Activated gamma-delta T cell treated with Interleukin-2 at 50 U/mL for 16 hours (primary cell): ENCODE measurements at places on chromosomes 5 and 9.

DNA sequence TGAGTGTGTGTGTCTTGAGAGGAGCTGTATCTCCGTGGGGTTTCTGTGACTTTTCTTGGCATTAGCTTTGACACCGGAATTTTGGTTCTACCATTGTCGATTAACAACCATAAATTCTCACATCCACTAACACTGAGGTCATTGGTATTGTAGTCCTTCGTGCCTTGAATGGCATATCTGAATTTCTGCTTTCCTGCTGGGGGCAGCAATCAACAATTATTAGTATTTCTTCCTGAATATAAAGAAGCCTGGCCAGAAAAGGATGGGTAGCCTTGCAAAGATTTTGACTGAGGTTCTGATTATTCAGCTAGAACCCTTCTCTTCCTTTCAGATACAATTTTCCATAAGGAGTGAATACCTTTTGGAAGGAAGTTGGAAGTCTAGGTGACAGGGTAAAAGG, 33.5 kb upstream of the SHOC1 start:
- no peak for DNase-seq

DNA sequence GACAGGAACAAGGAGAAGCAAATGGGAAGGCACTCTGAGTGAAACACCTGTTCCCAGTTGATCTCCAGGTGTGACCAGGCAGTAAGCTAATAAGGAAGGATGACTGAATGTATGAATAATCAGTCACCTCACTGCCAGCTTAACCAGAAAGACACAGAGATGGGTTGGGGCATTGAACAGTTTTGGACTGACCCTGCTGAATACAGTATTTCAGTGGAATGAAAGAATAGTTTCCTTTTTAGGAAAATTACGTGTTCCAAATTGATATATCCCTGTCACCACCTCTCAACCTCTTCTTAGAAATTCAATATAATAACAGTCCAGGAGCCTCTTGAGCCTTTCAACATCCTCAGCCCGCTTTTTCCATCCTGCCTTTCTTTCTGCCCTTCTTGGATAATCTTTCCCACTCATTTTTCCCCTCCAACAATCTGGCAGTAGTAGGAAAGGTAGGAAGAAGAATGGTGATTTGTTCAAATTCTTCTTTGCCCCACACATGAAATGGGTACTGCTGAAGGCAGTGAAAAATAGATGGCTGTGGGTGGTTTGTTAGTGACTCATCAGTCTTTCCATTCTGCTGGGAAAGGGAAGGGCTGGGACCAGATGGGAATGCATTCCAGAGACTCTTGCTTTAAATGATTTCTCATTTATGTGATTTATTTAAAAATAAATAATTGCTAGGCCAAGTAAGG, 117.9 kb downstream of the ZSWIM6 start:
- no peak for DNase-seq

- DNase-seq: no peak
These were observed 182.5 kb downstream of the EDIL3 start for GRCh38 chr5:84202136-84202535.

GRCh38 chr9:75488719-75489110, 400.4 kb downstream of the OSTF1 start:
- DNase-seq: no peak

- DNase-seq: peak; percentile 34
These were observed 782 bp downstream of the BICD2 start for GRCh38 chr9:92763721-92764380.

DNA sequence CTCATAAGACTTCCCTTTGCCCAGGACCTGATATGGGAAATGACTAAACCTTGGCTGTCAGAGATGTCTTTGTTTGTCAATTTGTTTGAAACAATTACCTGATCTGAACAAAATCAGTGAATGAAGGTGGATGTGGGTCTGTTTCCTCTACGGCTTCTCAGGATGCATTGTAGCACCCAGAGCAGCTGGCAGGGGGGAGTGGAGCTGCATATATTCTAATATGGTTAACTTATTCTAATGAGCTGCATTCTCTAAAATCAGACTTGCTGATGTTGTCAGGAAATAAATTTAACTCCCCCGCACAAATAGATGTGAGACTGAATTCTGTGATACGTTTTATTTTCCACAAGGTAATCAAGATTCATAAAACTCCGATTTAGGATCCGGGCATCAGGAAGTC, 665.4 kb downstream of the MAT2B start:
- DNase-seq: no peak

DNA sequence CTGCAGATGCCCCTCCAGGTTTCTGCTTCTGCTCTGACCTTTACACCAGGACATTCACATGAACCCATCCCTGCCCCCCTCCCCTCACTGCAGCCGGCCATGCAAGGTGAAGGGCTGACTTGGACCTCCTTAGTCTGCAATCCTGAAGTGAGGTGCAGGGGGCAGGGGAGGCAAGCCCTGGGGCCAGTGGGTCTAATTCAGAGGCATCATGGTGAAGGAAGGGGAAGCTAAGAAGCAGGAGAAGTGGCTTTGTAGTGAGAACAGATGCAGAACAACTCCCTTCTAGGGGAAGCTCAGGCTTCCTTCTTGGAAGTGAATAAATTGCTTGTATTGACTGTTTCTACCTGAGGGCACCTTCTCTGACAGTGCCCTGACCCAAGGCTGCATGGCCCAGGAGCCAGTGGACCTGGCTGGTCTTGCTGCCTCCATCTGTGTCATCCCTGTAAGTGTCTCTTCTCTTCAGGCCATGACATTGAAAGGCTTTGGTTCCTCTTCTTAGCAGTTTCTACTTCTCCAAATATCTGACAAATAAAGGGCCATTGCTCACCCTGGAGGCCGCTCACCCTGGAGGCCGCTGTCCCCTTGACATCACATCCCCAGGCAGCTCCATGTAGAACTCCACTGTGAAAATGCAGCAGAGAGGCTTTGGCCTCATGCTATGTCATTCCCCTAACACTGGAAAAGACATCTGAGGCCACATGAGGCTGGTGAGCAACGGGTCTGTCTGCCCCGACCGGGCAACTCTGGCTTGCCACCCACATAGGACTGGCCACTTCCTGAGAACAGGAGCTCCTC, 55.3 kb downstream of the GADD45G start:
- no peak for DNase-seq

- no peak for DNase-seq
These were observed 46.7 kb downstream of the SLCO4C1 start for GRCh38 chr5:102249381-102249780.

- DNase-seq: no peak
These were observed 257.6 kb downstream of the ARHGEF28 start for GRCh38 chr5:73883646-73884045.

DNA sequence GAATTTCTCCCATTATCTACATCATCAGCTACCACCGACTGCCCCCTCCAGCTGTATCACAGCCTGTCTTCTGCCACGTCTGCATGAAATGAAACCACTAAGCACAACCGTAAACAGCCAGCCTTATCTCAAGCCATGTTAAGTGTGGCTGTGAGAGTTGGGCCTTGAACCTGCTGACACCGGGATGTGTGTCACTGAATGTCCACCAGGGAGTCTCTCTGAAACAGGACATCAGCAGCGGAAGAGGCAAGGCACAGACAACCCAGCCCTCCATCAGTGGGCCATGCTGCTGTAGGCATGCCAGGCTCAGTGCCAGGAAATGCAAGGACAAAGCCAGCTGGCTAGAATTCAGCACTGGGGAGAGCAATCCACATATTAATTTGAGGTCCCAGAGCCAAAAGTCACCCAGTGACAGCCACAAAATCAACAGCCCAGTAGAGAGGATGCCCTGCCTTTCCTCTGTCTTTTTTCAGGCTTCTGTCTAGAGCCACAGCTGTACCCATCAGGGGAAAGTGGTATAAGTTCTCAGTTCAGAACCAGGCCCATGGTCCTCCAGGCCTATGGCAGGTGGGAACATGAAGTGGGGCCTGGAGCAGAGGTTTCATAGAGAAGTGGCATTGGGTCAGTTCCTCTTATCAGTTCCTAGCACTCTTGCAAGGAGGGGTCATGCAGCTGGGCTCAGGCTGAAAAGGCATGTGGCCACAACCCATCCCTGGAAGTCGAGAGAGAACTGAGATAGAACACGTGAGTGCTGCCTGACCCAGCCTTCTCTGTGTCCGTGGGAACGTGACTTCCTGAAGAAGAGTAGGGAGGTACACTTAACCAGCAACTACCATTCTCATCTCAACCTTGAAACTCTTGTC, 199.4 kb downstream of the ESM1 start:
- no peak for DNase-seq
